Kasumi-1 (cell line): ENCODE measurements at places on chromosomes 4 and X.

GRCh38 chr4:102843938-102844337 lies 16.6 kb upstream of the UBE2D3 start:
- DNase-seq, result no peak

GRCh38 chr4:20311856-20312255 lies 60.2 kb downstream of the SLIT2 start:
- DNase-seq, result no peak

DNA sequence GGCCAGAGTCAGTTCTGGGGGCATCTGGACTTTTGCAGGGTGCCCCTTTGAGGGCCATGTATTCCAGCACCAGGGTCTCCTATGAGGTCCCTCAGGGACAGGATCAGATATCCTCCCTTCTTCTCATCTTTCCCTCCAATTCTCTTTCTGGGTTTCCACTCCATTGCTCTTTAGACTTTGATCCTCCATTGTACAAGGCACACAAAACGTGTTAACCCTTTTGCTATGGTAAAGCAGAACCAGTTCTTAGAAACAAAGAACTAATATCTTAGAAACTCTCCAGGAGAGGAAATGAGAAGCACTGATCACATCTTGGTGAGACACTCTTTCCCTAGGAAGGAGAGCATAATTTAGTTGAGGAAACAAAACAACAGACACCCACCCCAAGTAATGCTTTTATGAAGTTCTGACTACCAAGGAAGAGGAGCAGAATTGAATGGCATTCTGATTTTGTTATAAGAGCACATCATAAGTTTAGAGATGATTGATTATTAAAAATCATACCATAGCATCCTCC lies 200.7 kb upstream of the NPY2R start:
- DNase-seq, result no peak

- no peak for DNase-seq
These were observed 33.9 kb downstream of the PRDM8 start for GRCh38 chr4:80231180-80231579.

- DNase-seq, result no peak
These were observed 750 bp downstream of the ARMCX5 start for GRCh38 chrX:102599951-102600579.

GRCh38 chrX:42776195-42776594 lies 1.8 kb downstream of the PPP1R2C start:
- peak; percentile 5 for DNase-seq

DNA sequence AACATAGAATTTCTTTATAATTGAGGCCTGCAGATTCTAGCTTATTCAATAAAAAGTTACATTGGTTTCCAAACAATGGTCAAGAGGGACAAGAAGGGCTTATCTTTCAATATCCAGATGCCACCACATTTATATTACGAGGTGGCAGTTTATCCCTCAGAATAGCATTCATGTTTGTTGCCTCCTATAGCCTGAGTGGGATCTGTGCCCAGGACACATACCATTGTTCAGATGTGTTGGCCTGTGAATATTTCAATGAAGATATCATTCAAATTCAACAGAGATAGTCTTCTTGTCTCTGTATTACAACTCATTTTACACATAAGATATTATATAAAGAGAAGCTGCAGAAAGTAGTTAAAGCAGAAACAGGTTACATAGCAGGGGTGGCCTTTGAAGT lies 20.5 kb downstream of the GLRB start:
- DNase-seq, result no peak

GRCh38 chr4:156330436-156331031 lies 376.9 kb upstream of the CTSO start:
- no peak for DNase-seq

- DNase-seq, result no peak
These were observed 119.8 kb upstream of the PDLIM3 start for GRCh38 chr4:185654965-185655554.

- DNase-seq, result no peak
These were observed 11.7 kb upstream of the REELD1 start for GRCh38 chr4:146202665-146203064.

- no peak for DNase-seq
These were observed 127.4 kb upstream of the ENPP6 start for GRCh38 chr4:184344899-184345572.

DNA sequence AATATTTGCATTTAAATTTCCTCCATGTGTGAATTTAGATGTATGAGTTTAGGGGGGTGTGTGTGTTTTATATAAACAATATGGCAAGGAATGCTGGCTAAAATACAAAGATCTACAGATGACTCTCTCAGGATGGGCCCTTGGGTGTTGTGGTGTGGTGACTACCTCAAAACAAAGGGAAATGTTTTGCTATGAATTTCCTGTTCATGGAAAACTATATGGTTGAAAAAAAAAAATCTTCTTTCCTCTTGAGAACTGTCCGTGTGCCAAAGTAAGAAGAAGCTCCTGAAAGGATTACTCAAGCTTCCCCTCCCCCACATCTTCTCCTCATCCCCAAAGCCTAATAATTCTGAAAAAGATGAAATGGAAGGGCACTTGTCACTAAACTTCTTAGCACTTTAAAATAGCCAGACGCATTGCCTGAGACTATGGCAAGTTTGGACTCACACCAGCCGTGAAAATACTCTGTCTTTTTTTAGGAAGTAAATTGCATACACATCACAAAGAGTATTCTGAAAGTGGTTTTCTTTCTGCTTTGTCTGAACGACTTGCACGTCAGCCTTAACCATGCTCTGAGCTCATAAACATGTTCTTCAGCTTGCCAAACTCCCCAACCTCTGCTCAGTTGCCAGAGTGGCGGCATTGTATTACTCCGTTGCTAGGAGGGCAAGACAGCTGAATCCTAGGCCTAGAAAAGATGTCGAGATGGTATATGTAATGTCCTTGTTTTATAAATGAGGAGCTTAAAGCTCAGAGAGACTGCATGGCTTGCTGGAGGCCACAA lies 250.4 kb upstream of the JADE1 start:
- DNase-seq, result no peak

DNA sequence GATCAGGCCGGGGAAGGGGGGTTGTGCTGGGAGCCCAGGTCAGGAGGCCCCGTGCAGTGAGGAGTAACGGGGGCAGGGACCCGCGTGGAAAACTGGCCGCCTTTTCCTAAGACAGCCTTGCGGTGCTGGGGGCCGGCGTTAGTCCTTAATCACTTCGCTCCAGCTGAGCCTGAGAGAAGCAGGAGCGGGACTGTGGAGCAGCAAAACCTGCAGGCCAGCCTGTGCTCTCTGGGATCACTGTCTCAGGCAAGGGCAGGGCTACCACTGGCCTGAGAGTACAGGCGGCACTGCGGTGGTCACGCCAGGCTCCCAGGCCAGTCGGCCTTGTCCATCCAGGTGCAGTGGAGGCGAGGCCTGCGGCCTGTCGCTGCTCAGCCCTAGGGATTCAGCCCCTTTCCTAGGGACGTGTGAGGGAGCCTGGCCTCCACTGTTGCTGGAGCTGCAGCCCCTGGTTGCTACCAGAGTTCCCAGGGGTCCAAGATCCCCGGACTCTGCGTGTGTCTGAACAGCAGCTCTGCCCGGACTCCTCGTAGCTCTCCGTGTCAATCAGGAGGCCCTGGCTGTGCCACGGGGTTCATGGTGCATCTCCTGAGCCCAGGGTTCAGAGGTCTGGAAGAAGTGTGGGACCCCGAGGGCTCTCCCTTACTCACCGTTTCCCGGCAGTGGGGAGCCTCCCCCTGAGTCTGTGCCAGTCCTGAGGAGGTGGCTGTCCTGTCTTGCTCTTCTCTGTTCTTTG lies 2141.7 kb upstream of the TENM3 start:
- no peak for DNase-seq

- no peak for DNase-seq
These were observed 99.0 kb downstream of the ASB9 start for GRCh38 chrX:15170927-15171326.

- DNase-seq, result peak; percentile 8
These were observed 377.9 kb upstream of the EMCN start for GRCh38 chr4:100895556-100896197.

DNA sequence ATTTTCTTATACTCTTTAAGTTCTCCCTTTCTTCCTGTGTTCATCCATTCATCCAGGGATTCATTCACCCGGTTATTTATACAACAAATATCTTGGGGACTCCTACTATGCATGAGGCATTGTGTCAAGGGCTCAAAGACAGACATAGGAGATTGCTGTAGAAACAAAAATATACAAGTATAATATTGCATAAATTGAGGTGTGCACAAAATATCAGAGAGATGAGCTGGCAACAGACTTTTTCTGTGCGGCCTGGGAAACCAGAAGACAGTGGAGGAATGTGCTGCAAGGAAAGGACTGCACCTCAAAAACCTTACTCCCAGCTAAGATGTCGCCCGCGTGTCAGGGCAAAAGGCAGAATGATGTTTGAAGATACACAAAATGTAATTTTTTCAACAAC lies 9.6 kb downstream of the OTOP1 start:
- DNase-seq, result no peak

DNA sequence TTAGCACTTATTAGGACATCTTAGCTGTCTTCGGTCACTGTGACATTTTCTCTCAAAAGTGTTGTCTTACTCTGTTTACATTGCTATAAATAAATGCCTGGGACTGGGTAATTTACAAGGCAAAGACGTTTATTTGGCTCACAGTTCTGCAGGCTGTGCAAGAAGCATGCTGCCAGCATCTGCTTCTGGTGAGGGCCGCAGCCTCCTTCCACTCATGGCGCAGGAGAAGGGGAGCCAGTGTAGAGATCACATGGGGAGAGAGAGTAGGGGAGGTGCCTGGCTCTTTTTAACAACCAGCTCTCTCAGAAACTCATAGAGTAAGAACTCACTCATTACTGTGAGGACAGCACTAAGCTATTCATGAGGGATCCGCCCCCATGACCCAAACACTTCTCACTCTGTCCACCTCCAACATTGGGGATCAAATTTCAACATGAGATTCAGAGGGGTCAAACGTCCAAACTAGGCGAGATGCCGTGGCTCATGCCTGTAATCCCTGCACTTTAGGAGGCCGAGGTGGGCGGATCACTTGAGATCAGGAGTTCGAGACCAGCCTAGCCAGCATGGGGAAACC lies 43.5 kb upstream of the HERC6 start:
- DNase-seq, result no peak

DNA sequence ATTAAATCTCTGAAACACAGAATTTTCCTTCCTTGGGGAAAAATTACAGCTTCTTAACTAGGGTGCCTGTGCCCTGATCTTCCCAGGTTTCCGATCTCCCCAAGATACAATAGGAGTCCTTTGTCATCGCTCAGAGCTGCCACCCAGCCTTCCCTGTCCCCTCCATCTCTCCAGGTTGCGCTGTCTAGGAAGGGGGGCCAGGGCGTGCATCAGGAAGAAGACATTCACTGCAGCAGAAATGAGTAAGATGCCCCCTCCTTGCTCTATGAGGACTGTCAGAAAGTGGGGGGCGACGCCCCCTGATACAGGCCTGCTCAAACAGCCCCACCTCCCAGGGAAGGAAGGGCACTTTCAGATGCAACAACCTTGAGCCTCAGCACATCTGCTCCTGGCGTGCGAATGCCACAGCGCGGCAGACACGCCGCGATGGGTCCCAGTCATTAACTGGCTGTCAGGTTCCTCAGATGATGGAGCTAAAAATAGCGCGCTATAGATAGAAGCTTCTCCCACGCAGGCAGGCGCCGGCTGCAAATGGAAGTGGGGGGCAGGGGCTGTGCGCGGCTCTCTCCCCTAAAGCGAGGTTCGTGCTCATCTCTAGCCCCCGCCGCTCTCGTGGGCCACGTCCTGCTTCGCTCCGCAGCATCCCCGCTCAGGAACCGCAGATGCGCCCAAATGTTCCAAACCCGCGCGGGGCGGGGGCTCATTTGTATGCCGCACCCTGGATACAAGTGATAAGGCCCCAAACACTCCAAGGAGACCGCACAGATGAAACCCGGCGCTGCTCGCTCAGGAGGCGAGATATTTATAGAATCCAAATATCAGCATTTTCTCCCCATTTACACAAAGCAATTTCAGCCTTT lies 57.6 kb upstream of the LGI2 start:
- peak; percentile 31 for DNase-seq

GRCh38 chr4:55546506-55546755 lies 278 bp downstream of the CLOCK start:
- DNase-seq, result no peak

DNA sequence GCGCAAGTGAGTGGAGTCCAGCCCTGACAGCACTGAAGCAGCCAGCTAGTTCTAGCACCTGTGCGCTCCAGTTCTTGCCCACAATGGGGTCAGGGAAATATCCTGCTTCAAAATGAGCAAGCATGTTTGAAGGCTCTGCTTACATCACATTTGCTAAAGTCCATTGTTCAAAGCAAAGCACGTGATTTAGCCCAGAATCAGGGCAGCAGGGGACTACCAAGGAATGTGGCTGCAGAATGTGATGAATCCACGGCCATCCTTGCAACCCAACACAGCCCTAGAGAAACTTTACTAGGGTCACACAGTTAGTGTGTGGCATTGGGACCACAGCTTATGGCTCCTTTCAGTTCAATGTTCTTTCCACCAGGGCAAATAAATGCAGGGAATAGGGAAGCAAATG lies 47.3 kb upstream of the SMIM31 start:
- DNase-seq, result no peak

GRCh38 chrX:43064096-43064495 lies 286.1 kb upstream of the PPP1R2C start:
- DNase-seq, result no peak

- no peak for DNase-seq
These were observed 34.9 kb upstream of the PPP2R2C start for GRCh38 chr4:6507345-6507744.

- peak; percentile 9 for DNase-seq
These were observed 612 bp downstream of the CPLX1 start for GRCh38 chr4:825063-825970.

- no peak for DNase-seq
These were observed 473.2 kb downstream of the TMA16 start for GRCh38 chr4:163967710-163968109.

DNA sequence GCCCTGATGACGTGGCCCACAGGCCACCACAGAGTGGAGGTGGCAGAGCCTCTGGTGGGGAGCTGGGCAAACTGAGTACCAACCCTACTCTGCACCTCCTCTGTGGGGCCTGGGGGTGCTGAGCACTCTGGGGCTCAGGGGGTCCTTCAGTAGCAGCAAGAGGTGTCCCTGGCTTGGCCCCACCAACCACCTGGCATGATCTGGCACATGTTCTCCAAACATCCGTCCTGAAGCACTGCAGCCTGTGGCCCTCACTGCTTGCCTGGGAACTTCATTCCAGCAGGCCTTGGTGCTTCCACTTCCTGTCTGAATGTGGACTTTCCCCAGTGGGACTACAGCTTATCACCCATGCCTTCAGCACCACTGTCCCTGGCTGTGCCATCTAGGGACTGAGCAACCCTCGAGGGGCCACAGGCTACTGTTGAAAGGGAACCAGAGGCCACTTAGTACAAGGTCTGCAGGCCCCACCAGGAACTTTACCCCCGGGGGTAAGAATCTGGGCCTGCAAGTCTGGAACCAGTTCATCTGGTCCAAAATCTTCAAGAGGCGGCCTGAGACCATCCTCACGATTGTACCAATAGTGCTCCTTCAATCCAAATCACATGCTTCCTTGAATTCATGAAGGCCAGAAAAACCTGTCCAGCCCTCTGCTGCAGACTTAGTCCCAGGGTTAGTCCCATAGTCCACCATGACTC lies 13.2 kb downstream of the TNIP2 start:
- DNase-seq, result no peak

DNA sequence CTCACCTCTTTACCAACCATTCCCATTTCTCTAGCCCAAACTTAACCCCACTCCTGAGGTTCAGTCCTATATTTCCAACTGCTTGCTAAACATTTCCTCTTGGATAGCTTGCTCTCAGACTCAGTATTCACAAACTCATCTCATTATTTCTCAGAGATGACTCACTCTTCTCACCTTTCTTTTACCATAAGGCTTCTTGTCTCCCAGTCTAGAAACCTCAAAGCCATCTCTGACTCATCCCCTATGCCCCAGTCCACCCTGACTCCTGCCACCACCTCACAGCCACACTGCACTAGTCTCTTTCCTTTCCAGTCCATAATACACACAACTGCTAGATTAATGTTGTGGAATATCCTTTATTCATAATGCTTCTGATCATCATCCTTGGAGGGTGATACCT lies 4.8 kb downstream of the FRMPD3 start:
- DNase-seq, result no peak
